ENCODE measurements at places on chromosomes 7 and 10. TPM values are rescaled to one million over a fixed set of nuclear protein-coding genes. Genes with fewer than 3 reads are reported as not detected.

Gene SMARCD3
- total RNA-seq, result 2.5 TPM

Gene SHTN1
- total RNA-seq, result 32.3 TPM

Gene CHAT
- not detected for total RNA-seq

Gene PPA1
- total RNA-seq, result 106 TPM

Gene TFAM
- total RNA-seq, result 15.2 TPM

Gene IKZF1
- total RNA-seq, result 4.1 TPM

All from right lobe of liver (tissue), 6 donors.